SJSA1 (cell line): ENCODE measurements at places on chromosomes 7 and 10. TPM values are rescaled to one million over a fixed set of nuclear protein-coding genes. Genes with fewer than 3 reads are reported as not detected.

DNA sequence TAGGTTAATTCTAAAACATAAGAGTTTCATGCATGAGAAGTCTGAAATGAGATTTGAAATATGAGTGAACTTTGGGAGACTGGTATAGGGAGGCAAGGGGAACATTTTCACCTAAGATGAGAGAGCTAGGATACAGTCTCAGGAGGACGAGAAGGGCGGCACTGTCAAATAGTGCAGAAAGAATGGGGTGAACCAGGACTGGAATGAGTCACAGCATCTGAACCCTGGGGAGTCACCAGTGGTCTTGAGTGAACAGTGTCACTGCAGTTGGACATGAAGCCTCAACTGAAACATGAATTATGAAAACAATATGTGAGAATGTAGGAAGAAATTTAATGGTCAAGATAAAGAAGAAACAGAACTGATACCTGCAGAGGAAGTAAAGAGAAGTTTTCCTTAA is 33.8 kb downstream of the GNG11 start:
- DNase-seq, result no peak

The ASZ1 gene
- not detected in 2 replicates for total RNA-seq

DNA sequence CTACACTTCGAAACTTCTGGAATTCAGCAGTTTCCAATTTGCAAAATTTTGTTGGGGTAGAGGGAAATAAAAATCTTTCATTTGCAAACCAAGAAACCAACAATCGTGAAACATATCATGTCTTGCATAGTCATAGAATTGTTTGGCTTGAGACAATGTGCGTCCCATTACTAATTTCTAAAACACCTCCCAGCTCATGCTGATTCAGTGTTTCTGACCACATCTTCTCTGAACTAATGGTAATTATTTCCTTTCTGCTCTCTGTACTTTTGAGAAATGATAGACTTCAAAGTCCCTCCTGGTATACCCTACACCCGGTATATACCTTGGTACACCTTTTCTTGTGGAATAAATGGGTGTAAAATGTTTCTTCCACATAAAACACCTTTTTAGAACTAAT is 41.8 kb upstream of the TSPAN13 start:
- no peak for DNase-seq

GRCh38 chr7:95901006-95901405 is 128.7 kb downstream of the DYNC1I1 start:
- no peak for DNase-seq

- DNase-seq, result peak; percentile 59
Measured at GRCh38 chr10:93865794-93866425, 27.9 kb upstream of the SLC35G1 start.

DNA sequence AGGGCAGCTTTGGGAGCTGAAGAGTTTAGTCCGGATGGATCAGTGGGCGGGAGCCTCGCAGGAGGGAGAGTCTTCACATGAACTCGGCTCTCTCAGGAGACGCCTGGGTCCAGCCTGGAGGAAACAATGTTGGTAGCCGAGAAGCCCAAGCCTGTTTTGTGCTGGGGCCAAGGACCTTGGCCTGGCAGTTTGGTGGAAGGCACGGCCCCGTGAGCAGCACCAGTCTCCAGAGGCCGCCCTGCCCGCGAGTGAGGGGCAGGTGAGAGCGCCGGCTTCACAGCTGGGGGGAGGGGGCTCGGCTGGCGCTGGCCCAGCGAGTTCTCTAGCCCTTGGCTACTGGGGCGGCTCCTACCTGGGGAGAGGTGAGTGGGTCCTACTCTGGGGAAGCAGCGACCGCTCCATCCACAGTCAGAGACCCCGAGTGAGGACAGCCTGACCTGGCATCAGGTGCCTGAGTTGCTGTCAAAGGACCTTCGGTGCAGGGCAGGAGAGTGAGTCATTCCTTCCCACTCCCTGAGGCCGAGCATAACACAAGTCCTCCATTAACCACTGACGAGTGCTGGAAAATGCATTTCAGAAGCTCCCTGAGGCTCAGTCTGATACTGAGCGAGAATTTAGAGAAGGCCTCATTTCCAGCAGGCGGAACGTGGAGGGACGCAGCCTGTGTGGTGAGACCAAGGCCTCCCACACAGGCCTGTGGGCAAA is 89.3 kb upstream of the DIP2C start:
- no peak for DNase-seq

The FBXL13 gene
- total RNA-seq, result 0.16 and 0.18 TPM in 2 replicates

GRCh38 chr10:108450280-108450679 is 1285.8 kb upstream of the SORCS1 start:
- no peak for DNase-seq

DNA sequence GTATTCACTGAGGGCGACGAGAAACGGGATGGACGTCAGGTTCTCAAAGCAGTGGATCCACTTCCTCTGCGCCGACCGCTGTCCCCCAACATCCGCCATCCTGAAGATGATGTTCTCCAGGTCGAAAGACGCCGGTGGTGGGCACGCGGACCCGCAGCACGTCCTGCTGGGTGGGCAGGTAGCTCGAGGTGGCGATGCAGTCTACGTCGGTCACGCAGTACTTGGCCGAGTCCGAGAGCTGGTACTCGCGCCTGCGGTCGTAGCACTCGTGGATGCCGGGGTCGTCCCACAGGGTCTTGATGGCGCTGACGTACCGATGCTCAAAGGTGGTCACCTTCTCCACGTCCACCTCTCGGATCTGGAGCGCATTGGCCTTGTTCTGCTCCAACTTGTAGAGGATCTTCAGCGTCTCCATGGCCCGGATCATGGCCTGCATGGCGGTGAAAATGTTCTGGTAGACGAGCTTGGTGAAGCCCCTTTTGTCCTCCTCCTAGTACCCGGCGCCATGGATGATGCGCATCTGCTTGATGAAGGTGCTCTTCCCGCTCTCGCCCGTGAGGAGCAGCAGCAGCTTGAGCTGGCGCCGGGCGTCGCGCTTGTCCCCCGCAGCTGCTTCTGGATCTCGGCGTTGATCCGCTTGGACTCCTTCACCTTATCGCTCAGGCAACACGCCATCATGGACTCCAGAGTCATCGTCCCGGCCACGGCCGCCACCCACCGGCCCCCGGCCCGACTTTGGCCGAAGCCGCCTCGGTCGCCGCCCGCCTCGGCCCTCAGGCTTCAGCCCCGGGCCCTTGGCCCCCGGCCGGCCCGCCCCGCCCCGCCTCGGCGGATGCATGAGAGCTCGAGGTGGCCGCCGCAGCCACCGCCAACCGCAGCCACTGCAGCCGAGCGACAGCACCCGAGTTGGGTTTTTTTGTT is 122.9 kb upstream of the KCTD7 start:
- DNase-seq, result no peak

The CYREN gene
- 67.1 and 81.6 TPM in 2 replicates for total RNA-seq

The PNLIP gene
- total RNA-seq, result not detected in 2 replicates

- no peak for DNase-seq
Measured at GRCh38 chr7:102096012-102096332, 190.7 kb upstream of the SH2B2 start.

DNA sequence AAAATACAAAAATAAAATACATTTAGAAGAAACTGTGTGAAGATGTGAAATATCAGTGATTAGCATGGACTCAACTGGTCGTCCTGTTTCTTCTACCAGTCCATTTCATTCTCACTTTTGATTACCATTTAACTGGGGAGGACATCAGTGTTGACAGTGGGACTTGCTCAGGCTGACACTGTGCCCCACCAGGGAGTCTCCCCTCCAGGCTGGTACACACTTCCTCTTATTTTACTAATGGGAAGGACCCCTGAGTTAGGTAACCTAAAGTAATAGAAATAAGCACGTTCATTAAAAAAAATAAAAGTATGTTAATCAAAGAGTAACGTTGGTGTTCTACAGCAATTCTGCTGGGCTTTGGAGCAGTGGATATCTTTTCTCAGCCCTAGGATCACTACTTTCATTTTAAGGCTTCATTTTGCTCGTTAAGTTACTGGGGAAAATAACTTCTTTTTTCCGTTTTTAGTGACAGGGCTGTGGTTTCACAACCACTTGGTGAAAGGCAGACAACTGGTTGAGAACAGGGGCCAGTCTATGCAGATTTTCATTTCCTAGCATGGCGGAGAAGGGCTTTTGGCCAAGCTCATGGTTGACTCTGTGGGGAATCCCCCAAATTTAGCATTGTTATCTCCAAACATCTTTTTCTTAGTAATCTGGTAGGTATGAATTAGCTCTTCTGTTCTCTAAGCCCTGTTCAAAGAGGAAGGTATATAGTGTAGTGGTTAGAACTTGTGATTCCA is 2.1 kb downstream of the SNX10 start:
- DNase-seq, result no peak

The ANKRD26 gene
- 7.4 and 14.3 TPM in 2 replicates for total RNA-seq

The LDB3 gene
- 1.1 and 1.4 TPM in 2 replicates for total RNA-seq

- DNase-seq, result no peak
Measured at GRCh38 chr7:131932271-131932670, 375.8 kb upstream of the PODXL start.

GRCh38 chr7:155303039-155303593 is 5.4 kb downstream of the INSIG1 start:
- no peak for DNase-seq

The SERPINE1 gene
- 21.8 and 25.6 TPM in 2 replicates for total RNA-seq

DNA sequence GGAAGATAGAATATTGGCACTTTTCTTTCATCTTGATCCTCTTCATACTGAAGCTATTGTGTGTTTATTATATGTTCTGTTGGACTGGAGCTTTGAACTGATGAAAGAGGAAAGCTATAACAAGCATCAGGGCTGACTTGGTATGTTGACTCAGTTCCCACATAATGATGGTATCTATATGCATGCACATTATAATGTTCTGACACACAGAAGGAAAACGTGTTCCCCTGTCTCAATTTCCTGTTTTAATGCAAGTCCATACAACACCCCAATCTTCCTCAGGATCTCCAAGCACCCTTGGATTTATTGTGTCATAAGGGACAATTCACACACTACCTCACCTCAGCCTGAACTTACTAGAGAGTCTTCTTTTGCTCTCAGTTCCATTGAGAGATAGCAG is 8.3 kb upstream of the WASL start:
- no peak for DNase-seq

- DNase-seq, result no peak
Measured at GRCh38 chr10:19987931-19988330, 171.7 kb downstream of the PLXDC2 start.

The NKX1-2 gene
- total RNA-seq, result not detected in 2 replicates

The PDK4 gene
- total RNA-seq, result not detected in 2 replicates

DNA sequence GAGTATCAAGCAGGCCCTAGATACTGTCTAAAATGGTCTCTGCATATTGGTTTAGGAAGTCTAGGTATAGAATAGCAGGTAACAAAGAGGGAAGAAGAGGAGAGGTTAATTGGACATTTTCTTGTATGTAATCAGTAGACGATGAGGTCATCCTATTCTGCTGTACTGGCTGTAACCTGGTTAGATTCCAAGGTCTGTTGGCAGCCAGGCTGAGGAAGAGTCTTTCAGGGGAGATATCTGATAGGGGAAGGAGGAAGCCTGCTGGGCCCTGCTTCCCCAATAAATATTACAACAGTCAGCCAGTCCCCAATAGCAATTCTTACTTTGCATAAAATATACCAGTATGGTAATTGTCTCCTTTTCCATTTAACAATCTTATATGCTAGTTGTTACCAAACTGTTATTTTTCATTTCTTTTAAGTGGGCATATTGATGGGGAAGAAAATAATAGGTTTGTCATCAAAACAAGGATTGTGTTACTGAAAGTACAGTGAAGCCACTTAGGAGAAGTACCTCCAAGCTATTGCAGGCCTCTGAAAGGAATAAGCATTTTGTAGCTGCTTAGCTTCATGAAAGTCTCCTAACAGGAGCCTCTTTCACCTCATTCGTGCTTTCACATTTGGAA is 186.4 kb downstream of the LRRC4 start:
- DNase-seq, result no peak

The CCDC172 gene
- total RNA-seq, result not detected in 2 replicates

GRCh38 chr7:98283127-98283886 is 1.8 kb downstream of the BRI3 start:
- no peak for DNase-seq

GRCh38 chr10:59621771-59622170 is 87.9 kb downstream of the SLC16A9 start:
- no peak for DNase-seq

The ZNF365 gene
- 1.4 and 3.0 TPM in 2 replicates for total RNA-seq

GRCh38 chr10:71353639-71354038 is 34.6 kb downstream of the SLC29A3 start:
- no peak for DNase-seq

DNA sequence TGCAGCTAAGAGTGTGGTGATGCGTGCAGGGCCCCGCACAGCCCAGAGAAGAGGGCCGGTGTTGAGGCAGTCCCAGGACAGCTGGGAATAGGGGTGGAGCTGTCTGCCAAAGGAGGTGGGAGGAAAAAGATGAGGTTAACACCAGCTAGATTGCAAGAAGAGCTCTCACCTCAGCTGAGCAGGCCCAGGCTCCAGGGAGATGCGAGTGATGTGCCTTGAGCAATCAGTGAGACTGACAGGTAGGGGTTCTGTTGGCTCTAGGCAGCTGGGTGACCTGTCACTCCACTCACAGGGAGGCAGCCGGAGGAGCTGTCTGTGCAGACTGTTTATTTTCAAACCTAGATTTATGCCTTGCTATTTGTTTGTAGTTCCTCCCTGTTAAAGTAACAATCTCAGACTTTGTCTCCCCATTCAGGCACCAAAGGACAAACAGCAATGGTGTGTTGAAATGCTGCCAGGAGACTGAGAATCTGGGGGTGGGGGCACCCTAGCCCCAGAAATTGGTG is 205.1 kb upstream of the CXCL12 start:
- DNase-seq, result no peak

The MSRB2 gene
- total RNA-seq, result 12.2 and 17.1 TPM in 2 replicates

GRCh38 chr7:129443612-129444011 is 9.4 kb downstream of the STRIP2 start:
- DNase-seq, result no peak
